ENCODE measurements at places on chromosomes 5 and 9.

- DNase-seq, result no peak
Measured at GRCh38 chr5:127070243-127070642, 3.1 kb downstream of the C5orf63 start.

DNA sequence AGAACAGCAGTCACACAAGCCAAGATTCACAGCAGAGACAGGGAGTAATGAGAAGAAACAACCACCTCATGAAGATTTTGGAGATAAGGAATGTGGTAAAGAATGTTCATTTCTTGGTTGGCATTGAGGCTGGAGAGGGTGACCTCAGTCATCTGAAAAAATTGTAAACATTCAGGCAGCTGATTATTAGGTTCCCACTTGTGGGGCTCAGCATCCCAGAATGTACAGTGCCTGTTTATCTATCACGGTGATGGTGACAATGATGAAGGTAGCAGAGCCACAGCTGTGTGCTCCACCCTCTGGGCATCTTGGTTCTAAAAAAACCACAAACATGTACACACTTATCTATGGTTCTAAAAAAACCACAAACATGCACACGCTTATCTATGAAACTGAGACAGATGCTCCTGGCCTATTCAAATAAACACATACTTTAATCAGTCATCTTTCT lies 143.9 kb upstream of the MOCS2 start:
- no peak for DNase-seq

DNA sequence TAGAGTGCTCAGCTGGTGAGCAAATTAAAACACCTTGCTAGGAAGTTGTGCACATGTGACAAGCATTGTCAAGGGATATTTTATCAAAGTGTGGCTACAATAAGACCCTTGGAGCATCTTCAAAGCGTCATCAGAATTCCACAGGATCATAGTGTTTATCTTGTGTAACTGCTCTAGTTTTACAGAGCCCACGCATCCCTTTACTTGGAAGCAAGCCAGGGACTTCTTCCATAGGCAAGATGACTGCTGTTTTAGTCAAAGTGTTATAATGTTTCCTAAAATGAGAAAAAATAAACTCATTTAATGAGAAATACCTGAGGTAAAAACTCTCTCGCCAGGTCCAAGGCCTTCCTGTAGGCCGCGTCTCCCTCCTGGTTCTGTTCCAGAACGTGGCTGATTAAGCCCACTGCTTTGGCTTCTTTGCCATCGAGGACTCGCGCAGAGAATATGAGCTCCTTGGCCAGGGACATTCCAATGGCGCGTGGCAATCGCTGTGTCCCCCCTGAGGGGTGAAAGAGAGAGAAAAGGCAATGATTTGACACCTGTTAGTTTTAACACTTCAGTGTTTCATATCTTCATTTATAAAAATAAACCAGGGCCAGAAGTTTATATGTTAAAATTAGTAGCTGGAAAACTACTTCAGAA lies 141.1 kb downstream of the AUH start:
- DNase-seq, result no peak

GRCh38 chr5:163880302-163880701 lies 374.9 kb downstream of the MAT2B start:
- no peak for DNase-seq

DNA sequence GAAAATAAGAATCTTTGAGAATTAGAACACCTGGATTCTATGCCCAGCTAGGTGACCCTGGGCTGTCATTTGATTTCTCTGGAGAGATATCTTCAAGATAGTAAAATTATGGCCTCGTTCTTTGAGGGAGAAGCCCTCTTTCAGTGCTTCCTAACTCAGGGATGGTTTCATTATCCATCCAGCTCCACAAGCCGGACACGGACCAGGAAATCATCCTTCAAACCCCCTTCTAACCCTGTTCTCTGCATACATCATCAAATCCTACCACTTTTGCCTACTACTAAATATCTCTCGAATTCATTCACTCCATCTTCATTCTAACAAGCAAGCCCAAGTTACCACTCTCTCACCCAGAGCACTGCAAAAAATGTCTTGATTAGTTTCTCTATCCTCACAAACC lies 57.2 kb downstream of the MAPKAP1 start:
- no peak for DNase-seq

DNA sequence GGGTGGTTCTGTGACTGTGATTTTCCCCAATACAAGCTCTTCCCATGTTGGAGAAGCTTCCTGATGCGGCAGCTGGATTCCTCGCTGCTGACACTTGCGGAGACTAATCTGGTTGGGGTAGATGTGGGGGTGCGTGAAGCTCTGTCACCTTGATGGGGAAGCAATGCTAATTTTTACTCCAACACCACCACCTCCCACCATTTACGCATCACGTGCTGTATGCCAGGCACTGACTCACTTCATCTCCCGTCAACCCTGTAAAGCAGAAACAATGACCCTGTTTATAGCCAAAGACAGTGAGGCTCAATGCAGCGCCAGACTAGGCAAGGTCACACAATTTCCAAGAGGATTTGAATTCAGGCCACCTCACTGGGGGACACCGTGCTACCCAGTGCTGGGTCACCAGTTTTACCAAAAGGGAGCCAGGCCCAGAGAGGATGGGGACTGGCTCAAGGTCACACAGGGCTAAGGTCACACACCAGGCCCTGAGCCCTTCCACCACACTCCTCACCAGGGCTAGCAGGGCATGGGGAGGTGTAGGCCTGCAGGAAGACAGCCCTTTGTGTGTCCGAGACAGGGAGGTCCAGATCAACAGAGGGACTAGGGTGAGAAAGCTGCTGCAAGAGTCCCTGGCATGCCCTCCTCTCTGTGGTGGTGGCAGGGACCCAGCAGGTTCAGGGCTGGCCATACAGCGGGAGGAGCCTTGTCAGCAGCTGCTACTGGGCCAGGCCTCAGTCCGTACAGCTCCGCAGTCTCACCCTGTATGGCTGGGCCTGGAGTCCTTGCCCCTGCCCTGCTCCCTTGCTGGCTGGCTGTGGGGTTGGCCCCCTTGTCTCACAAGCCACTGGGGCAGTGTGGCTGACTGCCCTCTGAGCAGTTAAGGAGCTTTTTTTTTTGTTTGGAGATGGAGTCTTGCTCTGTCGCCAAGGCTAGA lies 3.3 kb downstream of the STKLD1 start:
- no peak for DNase-seq

DNA sequence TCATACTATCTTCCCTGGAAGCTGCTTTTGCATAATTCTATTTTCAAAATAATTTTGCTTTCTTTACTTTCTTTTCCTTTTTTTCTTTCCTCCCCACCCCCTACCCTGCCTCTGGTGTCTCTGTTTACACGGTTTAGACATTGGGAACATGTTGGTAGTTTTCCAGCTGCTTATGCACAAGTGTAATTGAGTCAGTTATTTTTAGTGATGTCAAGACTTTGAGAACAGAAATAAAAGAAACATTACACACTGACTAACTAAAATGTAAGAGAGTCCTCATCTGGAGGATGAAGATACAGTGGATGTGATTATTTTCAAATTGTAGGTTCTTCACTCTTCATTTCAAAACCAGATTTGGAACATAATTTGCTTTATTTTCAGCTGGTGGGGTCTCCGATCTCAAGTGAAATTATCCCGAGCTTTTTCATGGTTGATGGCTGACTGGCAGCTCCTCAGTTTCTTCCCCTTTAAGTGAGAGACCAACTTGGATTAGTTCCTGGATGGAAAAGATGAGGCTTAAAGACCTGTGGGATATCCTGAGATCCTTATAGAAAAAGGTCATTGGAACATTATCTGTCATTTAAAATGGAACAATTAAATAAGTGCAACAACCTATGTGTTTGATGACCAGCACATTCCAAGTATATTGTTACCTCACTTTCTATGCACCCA lies 154.4 kb upstream of the ZNF462 start:
- no peak for DNase-seq

DNA sequence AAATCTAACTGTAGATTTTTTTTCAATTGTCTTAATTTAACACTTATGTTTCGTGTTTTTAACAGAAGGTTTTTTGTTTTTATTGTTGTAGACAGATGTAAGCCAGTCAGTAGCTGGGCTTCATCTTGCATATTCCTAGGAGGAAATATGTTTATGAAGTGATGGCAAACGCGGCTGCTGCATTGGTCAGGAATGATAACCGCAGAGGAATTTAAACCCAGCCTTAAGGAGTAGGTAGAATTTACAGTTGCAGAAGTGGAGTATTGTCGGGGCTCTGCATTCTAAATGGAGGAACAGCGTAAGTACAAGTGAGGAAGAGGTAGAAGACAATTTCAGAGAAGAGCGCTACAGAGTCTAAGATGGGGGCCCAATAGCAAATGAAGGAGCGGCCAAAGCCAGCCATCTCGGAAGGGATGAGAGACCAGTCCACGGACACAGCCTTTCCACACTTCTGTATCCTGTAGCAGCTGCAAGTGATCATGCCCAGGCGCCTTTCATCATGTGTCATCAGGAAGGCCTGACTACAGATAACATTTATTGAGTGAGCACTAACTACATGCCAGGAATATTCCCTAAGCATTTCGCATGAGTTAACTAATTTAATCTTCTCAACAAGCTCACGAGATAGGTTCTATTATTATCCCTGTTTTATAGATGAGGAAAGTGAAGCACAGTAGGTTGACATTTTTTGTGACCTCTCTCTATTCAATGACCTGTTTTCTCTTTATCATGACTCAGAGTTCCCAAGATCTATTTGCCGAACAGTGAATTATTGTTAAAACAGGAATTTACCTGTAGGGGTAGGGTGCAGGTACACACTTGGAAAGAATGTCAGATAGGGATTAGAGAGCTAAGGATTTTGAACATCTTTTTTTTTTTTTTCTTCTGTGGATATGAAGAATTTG lies 38.1 kb downstream of the CMYA5 start:
- no peak for DNase-seq

- DNase-seq, result no peak
Measured at GRCh38 chr5:158682631-158683030, 417.1 kb downstream of the EBF1 start.

DNA sequence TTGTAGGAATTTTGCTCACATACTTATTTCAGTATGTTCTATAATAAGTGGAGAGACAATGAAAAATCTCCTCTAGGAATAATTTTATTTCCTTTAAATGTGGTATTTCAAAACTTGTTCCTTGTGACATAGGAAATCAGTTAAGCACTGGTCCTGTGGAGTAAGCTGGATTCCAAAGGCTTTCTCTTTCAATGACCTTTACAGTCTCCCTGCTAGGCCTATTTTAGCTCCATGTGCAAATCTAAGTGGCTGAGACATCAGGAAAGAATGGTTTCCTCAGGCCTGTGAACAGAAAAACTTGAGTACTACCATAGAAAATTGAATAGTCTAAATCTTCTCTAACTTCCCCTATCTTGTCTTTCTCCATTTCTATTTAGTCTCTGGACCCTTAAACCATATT lies 514.2 kb upstream of the TLE4 start:
- no peak for DNase-seq

DNA sequence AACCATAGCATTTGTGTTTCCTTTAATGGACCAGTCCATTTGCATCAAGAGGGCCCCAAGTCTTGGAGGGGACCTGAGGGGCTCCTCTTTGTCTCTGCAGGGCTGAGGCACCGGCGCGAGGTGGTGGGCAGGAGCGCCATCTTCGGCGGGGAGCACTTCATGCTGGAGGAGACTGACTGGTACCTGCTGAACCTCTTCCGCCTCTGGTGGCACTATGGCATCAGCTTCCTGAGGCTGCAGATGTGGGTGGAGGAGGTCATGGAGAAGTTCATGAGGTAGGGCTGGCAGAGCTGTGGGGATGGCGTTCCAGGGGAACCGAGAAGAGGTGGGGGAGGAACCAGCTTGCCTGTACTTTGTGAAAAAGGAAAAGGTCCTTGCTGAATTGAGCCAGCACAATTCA lies 6.1 kb downstream of the PCYOX1L start:
- no peak for DNase-seq

DNA sequence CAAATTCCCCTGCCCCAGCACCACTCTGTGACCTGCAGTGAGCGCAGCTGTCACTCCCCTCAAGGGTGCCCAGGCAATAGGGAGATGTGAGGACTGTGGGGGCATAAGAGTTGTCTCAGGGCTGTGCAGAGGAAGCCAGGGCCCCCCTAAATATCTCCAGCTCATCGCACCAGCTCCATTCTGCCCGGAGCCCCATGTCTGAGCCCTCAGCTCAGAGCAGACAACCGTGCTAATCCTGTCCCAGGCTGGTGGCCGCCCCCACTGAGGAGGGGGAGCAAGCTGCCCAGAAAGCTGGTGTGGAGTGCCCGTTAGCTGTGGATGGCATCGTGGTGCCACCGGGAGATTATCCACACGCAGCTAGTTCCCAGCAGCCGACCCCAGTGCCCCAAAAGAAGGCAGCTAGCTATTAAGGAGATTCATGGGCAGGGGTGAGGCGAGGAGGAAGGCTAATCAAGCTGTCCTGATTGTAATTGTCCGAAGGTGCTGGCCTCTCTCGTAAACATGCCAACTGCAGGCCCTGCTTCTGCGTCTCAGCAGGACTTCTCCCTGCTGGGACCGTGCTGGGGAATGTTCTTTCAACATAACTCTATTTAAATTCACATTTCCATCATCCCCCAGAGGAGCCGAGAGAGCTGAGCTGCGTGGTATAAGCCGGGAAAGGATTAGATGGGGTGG lies 17.0 kb upstream of the FIBCD1 start:
- DNase-seq, result no peak

GRCh38 chr9:33114746-33115145 lies 38.3 kb upstream of the SMU1 start:
- no peak for DNase-seq

DNA sequence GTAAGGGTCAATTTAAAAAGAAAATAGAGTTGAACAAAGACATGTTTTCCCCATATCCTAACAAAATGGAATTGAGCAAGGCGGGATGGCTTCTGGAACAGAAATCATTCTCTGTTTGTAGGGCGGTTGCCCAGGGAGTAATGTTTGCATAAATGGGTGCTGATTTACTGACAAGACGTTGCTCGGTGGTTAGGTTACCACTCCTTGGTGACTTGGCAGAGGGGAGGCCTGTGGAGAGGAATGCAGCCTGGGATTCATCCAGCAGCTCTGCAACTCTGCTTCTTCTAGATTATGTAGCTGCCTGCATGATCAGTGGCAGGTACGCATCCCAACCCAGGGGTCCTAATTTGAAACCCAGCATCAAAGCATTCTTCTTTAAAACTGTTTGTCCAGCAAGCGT lies 200.2 kb downstream of the CFAP90 start:
- DNase-seq, result no peak

GRCh38 chr5:159252195-159252594 lies 10.9 kb upstream of the UBLCP1 start:
- no peak for DNase-seq

- DNase-seq, result no peak
Measured at GRCh38 chr5:125186911-125187375, 440.5 kb upstream of the ZNF608 start.

GRCh38 chr9:108282872-108283271 lies 572.9 kb downstream of the ACTL7B start:
- no peak for DNase-seq

DNA sequence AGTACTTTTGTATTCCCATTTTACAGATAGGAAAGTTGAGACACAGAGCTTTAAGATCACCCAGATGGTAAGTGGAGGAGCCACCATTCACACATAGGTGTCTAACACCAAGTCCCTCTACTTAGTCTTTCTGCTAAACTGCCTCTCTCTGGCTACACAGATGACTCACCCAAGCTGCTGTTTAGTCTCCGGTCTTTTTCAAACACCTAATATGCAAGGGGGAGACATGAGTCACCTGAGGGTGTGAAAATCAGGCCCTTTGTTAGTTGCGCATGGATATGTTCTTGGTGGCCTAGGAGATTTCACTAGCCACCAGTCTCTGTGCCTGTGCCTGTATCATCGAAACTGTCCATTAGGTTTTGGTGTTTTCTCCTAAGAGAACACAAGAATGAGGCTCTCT lies 117.8 kb downstream of the MAST4 start:
- DNase-seq, result no peak
